ENCODE measurements at places on chromosomes 2 and 18.
A peak's percentile ranks its signal among the peaks of the same experiment; 100 is the strongest.

GRCh38 chr18:28716338-28716737 lies 539.4 kb upstream of the CDH2 start:
- DNase-seq = no peak

DNA sequence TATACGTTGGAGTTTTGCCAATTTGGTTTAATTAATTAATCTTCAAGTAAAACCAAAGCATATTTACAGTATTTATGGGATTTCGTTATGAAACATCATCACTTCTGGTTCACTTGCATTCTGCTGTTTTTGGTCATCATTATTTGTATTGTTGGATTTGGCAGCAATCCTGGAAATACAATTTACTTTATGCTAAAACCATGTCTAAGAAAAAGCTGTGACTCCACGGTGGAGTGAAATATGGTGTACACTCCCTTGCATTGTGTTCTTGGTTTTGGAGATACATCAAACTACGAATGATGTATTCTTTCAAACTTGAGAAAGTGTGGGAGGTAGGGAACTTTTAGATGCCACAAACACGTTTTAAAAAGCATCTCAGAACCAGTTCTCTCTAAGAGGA lies 106.4 kb downstream of the CTAGE1 start:
- peak; percentile 48 for DNase-seq

- no peak for DNase-seq
Observed at GRCh38 chr18:44541781-44542180, 138.9 kb upstream of the SETBP1 start.

GRCh38 chr2:54341656-54342055 lies 85.6 kb upstream of the TSPYL6 start:
- no peak for DNase-seq

GRCh38 chr2:183031911-183032794 lies 6.1 kb downstream of the NCKAP1 start:
- peak; percentile 14 for DNase-seq

GRCh38 chr2:142134911-142135310 lies 4.1 kb upstream of the LRP1B start:
- no peak for DNase-seq

GRCh38 chr2:11574176-11575046 lies 40.6 kb downstream of the GREB1 start:
- no peak for DNase-seq

DNA sequence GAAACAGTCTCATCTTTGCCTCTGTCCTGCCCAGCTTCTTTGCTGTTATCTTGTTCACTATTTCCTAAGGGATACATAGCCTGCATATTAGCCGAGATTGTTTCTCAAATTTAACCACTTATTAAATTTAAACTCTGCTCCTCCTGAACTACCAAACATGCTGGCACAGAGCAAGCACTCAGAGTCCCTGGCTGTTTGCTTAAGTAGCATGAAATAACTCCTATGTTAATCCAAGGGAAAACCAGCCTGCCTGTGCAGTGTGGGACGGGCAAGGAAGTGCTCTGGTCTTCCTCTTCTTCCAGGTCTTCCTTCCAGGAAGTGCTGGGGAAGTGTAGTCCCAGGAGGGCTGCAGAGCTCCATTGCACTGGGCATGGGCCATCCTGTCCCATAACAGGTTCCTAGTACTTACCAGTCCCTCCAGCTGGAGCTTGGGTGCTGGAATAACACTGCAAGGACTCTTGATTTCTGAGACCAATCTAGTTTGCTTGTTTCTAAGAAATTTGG lies 95.9 kb upstream of the IL1R2 start:
- DNase-seq = no peak

- DNase-seq = no peak
Observed at GRCh38 chr2:54574107-54574859, 118.2 kb downstream of the SPTBN1 start.

DNA sequence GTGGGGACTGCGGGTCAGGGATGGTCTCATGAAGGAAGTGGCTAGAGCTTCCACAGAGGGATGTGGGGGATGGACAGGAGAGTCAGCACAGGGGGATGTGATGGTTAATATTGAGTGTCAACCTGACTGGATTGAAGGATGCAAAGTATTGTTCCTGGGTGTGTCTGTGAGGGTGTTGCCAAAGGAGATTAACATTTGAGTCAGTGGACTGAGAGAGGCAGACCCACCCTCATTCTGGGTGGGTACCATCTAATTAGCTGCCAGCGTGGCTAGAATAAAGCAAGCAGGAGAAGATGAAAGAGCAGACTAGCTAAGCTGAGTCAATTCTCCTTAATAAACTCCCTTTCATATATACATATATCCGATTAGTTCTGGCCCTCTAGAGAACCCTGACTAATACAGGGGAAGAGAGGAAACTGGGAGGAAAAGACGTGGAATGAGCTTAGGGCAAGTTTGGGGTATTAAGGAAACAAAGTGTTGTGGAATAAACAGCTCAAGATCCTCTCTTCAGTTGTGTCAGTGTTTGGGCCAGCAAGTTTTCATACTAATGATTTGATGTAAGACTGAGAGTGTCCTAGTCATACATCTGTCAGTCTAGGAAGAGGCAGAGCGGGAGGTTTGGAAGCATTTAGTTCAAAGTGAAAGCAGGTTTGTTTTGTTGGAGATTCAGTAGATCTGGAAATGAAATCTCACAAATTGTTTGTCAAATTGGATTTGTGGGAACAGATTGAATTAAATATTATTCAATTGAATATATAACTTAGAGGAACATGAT lies 135.2 kb upstream of the NT5C1B start:
- DNase-seq = no peak

DNA sequence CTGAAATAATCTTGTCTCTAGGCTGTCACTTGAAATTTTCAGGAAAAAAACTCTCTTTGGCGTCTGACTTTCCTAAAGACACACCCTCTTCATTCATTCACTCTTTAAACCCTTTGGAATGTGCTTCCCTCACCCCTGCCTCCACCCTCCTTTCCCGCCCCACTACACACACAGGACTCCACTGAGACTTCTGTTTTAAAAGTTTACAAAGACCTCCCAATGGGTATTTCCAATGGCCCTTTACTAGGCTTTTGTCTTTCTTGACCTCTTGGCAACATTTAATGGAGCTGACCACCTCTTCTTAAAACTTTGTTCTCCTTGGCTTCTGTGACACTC lies 96.1 kb downstream of the RBMS1 start:
- DNase-seq = no peak

DNA sequence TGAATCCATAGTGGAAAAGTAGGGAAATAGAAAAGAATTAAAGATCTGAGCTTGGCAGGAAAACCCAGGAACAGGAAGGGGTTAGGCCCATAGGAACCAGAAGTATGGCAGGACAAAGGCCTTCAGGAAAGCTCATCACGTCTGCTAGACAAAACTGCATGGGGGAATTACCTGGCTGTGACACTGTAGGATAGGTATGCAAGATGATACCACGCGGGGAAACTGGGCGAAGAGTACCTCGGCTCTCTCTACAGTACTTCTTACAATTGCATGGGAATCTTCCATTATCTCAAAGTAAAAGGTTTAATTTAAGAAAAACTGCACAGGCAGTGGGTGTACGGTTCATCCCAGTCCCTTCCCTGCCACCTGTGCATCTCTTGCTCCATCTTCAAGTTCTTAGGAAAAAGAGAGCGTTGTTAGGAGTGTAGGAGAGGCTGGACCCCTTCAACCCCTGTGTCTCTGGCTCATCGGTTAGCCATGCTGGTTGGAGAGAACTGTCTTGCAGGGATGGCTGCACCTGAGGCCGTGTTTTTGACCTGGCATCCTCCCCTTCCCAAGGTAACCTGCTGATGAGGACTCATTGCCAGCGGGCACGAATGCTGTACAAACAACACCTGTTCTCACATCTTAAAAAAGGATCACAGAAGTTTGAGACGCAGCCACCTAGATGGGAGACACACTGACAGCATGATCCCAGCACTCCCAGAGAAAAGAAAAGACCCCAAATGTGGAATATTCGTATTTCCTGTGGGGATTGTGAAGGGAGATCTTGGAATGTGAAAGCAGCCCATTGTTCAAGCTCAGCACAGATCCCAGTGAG lies 120.5 kb upstream of the COPS8 start:
- DNase-seq = no peak

GRCh38 chr2:181165199-181165868 lies 184.9 kb downstream of the UBE2E3 start:
- no peak for DNase-seq

DNA sequence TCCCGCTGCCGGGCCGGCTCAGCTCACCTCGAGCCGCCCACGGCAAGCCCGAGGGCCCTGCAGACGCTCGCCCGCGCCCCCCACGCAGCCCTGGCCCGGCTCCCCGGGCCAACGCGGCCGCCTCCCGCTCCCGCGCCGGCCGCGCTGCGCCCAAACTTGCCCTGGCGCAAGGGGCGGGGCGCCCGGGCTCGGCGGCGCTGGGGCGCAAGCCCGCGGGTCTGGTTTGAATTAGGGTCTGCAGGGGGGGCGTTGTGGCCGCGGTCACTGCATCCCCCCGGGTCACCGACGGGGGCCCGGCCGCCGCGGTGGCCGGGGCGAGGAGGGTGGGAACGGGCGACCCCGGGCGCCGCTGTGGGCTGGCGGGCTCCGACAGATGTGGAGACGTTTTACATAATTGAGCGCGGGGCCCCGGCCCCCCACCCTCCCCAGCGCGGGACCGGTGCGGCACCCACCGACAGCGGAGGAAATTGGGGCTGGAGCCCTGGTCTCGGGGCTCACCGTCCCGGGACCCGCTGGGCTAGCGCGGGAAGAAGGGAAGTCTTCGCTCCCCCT lies 690 bp downstream of the SDC1 start:
- no peak for DNase-seq

GRCh38 chr18:55166260-55166598 lies 207.0 kb upstream of the CCDC68 start:
- DNase-seq = no peak

- DNase-seq = no peak
Observed at GRCh38 chr2:217118559-217119284, 258.9 kb upstream of the TNP1 start.

DNA sequence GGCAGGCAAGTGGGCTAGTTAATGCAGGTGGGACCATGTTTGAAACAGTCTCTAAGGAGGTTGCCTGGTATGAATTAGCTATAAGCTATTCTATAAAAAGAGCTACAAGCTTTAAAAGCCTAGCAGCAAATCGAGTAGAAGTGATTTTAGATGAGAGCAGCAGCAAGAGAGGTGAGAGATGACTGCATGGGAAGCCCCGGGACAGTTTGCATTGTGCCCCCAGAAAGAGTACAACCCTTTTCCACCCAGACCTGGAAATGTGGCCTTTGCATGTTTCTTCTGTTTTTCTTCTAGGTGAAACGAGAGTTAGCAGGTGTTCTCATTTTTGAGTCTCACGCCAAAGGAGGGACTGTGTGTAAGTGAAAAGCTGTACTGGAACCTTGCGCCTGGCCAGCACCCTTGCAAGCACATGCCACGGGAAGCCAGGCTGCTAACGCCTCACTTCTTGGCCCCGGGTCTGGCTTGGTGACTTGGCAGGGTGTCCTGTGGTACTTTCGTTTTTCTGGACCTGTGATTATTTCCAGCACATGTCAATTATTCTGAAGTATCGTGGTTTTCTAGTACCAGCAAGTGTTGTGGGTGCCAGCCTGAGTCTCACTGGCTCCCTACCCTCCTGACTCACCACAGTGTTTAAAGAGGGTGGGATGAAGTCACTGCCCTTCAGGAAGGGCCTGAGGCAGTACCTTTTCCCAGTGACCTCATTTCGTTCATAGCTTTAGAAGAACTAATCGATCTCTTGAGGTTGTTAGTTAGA lies 90.3 kb upstream of the MAP3K20 start:
- DNase-seq = no peak

DNA sequence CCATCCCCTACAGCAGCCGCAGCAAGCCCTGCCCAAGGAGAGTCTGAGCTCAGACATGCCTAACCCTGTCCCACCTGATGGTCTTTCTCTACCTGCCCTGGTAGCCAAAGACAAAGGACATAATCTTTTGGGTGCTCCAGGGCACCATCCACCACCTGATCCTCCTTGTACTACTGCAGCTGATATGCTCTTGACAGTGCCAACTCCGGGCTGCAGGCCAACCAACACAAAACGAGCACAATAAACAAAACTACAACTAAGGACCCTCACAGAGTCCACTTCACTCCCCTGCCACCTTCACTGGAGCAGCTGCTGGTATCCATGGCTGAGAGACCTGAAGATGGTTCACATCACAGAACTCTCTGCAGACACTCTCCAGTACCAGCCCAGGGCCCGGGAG lies 106.3 kb downstream of the GRB14 start:
- DNase-seq = no peak

- DNase-seq = peak; percentile 52
Observed at GRCh38 chr2:74552914-74553811, 579 bp downstream of the LOXL3 start.

DNA sequence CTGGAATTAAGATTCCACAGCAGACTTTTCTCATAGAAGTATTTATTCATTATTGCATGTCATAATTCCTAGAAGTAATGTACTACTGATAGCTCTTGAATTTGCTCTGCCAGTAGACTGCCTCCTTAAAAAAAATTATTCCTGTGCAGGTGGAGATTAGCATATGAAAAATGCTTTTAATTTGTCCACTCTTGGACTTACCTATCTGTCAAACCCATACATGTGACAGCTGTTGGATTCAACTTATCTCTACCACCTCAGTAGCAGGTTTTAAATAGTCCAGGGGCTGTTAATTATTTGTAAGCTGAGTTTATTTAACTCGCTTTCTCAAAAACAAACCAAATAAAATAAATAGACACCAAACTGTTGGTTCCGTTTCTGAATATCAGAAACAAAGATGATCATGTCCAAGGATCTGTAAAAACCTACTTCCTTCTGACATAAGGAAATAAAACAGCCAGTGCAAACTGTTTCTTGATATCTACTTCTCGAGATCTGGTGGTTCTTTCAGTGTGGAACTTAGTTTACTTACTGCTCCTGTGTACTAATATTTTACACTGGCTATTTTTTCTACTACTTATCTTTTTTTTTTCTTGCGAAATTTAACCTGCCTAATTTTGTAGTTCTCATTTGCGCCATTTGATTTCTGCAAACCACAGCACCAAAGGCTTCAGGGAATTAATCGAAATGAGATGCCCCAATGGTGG lies 44.2 kb downstream of the ZEB2 start:
- no peak for DNase-seq

GRCh38 chr2:17581831-17582230 lies 41.3 kb downstream of the VSNL1 start:
- DNase-seq = no peak

DNA sequence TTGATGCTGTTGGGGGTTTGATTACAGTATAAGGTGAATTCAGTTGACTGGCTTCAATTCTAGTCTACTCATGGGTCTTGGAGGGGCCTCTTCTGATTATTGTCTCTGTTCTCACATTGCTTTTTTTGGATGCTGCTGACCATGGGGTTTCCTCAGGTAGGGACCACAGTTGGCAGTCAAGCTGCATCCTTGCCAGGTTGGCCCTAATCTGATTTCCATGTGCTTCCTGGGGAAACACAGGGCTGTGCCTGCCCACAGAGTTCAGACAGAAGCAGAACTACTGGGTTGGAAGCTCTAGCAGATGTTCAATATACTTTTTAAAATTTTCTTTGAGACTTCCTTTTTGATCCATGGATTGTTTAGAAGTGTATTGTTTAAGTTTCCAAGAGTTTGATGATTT lies 227.3 kb downstream of the XIRP2 start:
- DNase-seq = no peak

DNA sequence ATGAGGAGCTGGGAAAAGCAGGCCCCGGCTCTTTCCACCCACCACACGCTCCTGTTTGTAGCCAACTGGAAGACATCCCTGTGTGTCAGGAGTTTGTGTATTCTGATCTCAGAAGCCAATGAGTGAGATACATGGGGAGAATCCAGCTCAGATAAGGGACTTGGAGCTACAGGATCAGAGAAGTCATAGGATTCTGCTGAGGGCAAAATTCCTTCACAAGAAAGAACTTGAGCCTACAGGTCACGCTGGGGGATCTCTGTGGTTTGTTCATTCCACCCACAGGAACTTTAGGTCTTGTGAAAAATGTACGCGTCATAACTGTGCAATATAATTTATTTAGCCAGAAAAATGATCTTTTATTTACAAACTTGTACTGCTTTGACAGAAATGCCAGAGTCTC lies 80.1 kb upstream of the SMIM21 start:
- DNase-seq = no peak
